ENCODE measurements at places on chromosomes 2 and 18.

- no peak for DNase-seq
These were observed 13.7 kb downstream of the WNT10A start for GRCh38 chr2:218894151-218894879.

- DNase-seq = peak; percentile 4
These were observed 41.3 kb downstream of the VPS54 start for GRCh38 chr2:63977904-63978303.

GRCh38 chr2:11004199-11004598 is 92.5 kb downstream of the KCNF1 start:
- no peak for DNase-seq

- DNase-seq = no peak
These were observed 33.8 kb upstream of the DNAJC10 start for GRCh38 chr2:182682210-182682609.
